ENCODE measurements at places on chromosomes 7 and 10.

DNA sequence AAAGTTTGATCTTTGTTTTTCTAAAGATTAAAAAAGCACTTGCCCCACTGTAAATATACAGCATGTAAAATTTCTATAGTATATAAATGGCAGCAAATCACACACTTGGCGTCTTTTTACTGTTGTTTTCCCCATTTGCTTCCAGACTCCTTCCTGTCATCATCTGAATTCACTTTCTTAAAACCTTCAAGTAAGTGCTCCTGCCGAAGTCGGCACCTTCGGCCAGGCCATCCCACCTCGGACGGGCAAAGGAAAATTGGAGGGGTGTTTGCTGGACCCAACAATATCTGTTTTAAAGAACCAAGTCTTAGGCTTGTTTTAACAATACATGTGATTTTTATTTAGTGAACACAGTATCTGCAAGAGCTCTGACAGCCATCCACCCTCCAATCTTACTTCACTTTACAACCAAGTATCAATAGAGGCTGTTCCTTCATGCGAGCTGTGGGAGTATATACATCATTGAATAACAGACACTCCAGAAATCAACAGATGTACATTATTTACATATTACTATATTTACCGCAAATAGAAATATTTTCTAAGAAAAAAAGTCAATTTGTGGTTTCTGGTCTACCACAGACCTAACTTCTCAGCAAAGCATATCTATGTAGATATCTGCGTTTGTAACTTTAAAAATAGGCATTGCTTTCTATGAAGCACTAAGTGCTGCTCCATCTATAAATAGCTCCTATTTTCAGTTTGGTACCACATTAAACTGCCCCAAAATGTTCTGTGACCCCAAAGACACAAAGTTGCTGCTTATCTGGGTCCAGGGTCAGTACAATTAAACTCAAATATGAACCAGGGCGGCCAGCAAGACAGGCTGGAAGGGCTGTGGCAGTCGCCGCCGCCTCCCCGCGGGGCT, 110.7 kb downstream of the CYTH3 start:
- H3K27me3 ChIP-seq = no peaks in the 10 kb centered on the region
- H3K27ac ChIP-seq = no peak overlapping the region
- H3K4me3 ChIP-seq = no peak overlapping the region
- H3K4me1 ChIP-seq = peaks cover 22% of the 10 kb centered on the region

- peaks cover 11% of the 10 kb centered on the region for H3K36me3 ChIP-seq
- no peak overlapping the region for H3K27ac ChIP-seq
- peak; percentile 55 for DNase-seq
- peaks cover 11% of the 10 kb centered on the region for H3K4me1 ChIP-seq
These were observed 373 bp downstream of the PAXIP1 start for GRCh38 chr7:155002411-155003091.

GRCh38 chr7:101624246-101625001, 4.7 kb downstream of the MYL10 start:
- no peak overlapping the region for H3K4me3 ChIP-seq
- no peaks in the 10 kb centered on the region for H3K4me1 ChIP-seq
- no peak overlapping the region for H3K27ac ChIP-seq
- peaks cover 18% of the 10 kb centered on the region for H3K27me3 ChIP-seq

- H3K4me1 ChIP-seq = peaks cover 10% of the 10 kb centered on the region
- H3K36me3 ChIP-seq = no peaks in the 10 kb centered on the region
- H3K27me3 ChIP-seq = peaks cover 19% of the 10 kb centered on the region
- no peak for DNase-seq
- no peak overlapping the region for H3K4me3 ChIP-seq
These were observed 15.5 kb upstream of the CHN2 start for GRCh38 chr7:29179115-29179514.

- no peak for DNase-seq
- H3K27me3 ChIP-seq = peaks cover 24% of the 10 kb centered on the region
- peak overlapping the region; percentile 45 for H3K4me3 ChIP-seq
- peak overlapping the region; percentile 57 for H3K27ac ChIP-seq
- no peaks in the 10 kb centered on the region for H3K36me3 ChIP-seq
- H3K4me1 ChIP-seq = peaks cover 18% of the 10 kb centered on the region
These were observed 1.4 kb downstream of the TCERG1L start for GRCh38 chr10:131310142-131310541.

- no peaks in the 10 kb centered on the region for H3K36me3 ChIP-seq
- no peak overlapping the region for H3K4me3 ChIP-seq
- no peak overlapping the region for H3K27ac ChIP-seq
- H3K27me3 ChIP-seq = peaks cover 60% of the 10 kb centered on the region
- DNase-seq = no peak
These were observed 108.5 kb upstream of the IL6 start for GRCh38 chr7:22618528-22618927.

- peak; percentile 58 for DNase-seq
- peaks cover 6% of the 10 kb centered on the region for H3K36me3 ChIP-seq
- no peaks in the 10 kb centered on the region for H3K27me3 ChIP-seq
These were observed 60.2 kb downstream of the VCL start for GRCh38 chr10:74058071-74058470.

DNA sequence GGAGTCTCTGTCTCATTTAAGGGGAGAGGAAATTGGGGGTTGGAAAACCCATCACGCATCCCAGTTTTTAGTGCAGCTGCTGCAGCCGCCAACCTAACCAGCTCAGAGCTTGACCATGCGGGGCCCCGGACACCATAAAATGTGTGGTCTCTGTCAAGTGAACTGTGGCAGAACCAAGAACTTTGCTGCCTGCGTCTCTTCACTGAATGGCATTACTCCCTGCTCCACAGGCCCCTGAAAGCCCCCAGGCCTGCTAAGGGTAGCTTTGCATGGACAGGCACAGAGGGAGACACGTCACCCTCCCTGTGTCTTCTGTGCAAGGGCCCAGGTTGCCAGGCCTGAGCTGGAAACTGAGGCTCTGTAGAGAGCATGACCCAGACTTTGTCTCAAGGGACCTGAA, 144.6 kb upstream of the GPR26 start:
- H3K36me3 ChIP-seq = no peaks in the 10 kb centered on the region
- no peak overlapping the region for H3K4me3 ChIP-seq
- DNase-seq = no peak
- no peaks in the 10 kb centered on the region for H3K27me3 ChIP-seq

GRCh38 chr7:134444198-134444960, 14.5 kb downstream of the AKR1B1 start:
- peak; percentile 19 for DNase-seq
- no peaks in the 10 kb centered on the region for H3K4me1 ChIP-seq
- no peaks in the 10 kb centered on the region for H3K27me3 ChIP-seq
- H3K36me3 ChIP-seq = peaks cover 28% of the 10 kb centered on the region
- H3K4me3 ChIP-seq = no peak overlapping the region
- H3K27ac ChIP-seq = no peak overlapping the region

DNA sequence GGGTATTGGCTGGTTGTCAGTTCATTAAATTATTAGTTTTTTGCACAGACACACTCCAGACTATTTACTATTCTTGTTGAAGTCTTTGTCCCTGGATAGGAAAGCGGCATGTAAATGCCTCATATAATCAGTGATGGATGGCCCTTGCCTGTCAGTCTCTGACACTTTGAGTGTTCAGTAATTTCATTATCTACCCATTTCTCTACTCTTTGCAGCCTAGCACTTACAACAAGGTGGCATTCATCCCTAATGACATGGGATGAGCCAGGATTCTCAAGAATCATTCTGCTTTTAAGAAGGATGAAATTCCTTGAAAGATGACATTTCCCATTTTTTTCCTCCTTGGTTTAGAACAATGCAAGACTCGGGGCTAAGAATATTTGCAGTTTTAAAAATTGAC, 155.7 kb downstream of the SORCS3 start:
- H3K27me3 ChIP-seq = no peaks in the 10 kb centered on the region
- no peaks in the 10 kb centered on the region for H3K4me1 ChIP-seq
- H3K36me3 ChIP-seq = no peaks in the 10 kb centered on the region
- no peak overlapping the region for H3K27ac ChIP-seq

GRCh38 chr7:131321656-131322055, 6.0 kb upstream of the MKLN1 start:
- peaks cover 20% of the 10 kb centered on the region for H3K4me1 ChIP-seq
- H3K36me3 ChIP-seq = peaks cover 16% of the 10 kb centered on the region
- no peak overlapping the region for H3K4me3 ChIP-seq
- H3K27me3 ChIP-seq = no peaks in the 10 kb centered on the region
- no peak overlapping the region for H3K27ac ChIP-seq

- H3K4me3 ChIP-seq = no peak overlapping the region
- no peak overlapping the region for H3K27ac ChIP-seq
- H3K4me1 ChIP-seq = peaks cover 32% of the 10 kb centered on the region
These were observed 26.7 kb upstream of the DNAJB6 start for GRCh38 chr7:157309988-157310668.

GRCh38 chr7:154505362-154505761, 453.2 kb downstream of the DPP6 start:
- DNase-seq = no peak
- no peak overlapping the region for H3K27ac ChIP-seq
- no peaks in the 10 kb centered on the region for H3K4me1 ChIP-seq
- no peak overlapping the region for H3K4me3 ChIP-seq
- H3K27me3 ChIP-seq = no peaks in the 10 kb centered on the region

- no peak overlapping the region for H3K27ac ChIP-seq
- DNase-seq = no peak
- no peak overlapping the region for H3K4me3 ChIP-seq
These were observed 73.3 kb downstream of the DLG5 start for GRCh38 chr10:77853256-77853655.

DNA sequence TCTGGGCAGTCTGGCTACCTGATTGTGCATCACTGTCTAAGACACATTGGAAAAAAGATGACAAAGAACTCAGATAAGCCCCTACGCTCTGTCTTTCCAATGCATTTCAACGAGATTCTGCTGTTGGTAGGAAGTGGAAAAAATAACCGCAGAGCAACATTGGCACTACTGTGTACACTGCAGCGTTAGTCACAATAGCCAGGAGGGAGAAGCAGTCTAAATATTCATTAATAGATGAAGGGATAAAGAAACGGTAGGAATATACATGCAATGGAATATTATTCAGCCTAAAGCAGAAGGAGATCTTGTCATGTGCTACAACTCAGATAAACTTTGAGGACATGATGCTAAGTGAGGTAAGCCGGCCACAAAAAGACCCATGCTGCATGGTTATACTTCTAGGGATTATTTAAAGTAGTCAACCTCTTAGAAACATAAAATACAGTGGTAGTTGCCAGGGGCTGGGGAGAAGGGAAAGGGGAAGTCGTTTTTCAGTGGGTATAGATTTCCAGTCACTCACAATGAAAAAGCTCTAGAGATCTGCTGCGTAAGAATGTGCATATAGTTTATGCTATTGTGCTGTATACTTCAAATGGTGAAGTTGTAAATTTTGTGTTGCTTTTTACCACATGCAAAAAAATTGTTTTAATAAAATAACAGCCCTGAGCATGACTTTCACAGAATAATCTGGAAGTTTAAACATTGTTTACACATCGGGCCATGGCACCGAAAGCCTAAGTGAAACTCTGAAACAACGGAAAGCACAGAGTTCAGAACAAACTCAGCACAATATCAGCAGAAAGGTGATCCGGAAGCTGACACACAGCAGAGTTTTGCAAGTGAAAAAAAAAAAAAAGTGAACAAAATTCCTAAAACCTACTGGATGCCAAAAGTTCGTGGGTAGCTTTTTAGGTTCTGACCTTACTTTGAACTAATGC, 40.1 kb downstream of the ELMO1 start:
- H3K4me1 ChIP-seq = peaks cover 37% of the 10 kb centered on the region
- peak overlapping the region; percentile 78 for H3K27ac ChIP-seq
- no peaks in the 10 kb centered on the region for H3K27me3 ChIP-seq
- no peak for DNase-seq
- H3K4me3 ChIP-seq = peak overlapping the region; percentile 68
- peaks cover 9% of the 10 kb centered on the region for H3K36me3 ChIP-seq

DNA sequence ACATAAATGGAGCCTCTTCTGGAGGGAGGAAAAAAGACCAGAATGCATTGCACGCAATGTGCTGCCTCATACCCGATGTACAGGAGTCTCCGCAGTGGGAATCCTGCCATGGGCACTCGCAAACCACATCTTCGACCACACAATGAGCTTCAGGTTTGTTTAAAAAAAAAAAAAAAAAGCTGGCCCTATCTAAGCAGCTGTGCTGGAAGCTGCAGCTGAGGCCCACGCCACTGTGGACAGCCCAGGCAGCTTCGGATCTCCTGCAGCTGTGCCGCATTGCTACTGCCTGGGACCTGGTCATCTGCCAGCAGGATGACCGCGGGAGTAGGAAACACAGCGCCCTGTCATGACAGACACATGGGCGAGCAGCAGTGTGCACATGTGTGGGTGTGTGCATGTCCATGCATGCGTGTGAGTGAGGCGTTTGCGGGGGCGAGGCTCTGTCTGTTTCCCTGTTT, 26.0 kb downstream of the EN2 start:
- H3K36me3 ChIP-seq = peaks cover 2% of the 10 kb centered on the region
- no peak for DNase-seq
- no peak overlapping the region for H3K27ac ChIP-seq
- H3K27me3 ChIP-seq = peaks cover 41% of the 10 kb centered on the region

DNA sequence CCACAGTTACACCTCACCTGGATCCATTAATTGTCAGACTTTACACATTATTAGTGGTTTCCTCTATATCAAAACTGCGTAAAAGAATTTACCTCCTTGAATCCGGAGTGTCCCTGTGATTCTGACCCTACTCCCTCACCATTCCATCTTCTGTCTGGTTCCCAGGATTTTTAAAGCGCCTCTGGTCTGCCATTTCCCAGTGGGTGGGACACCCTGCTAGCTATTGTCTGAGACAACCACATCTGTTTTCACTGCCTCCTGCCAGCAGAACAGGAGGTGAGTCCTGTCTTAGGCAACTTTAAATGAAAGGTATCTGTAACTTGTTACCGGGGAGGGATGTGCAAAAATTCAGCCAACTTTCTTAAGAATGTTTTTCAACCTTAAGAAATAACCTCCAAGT, 2.3 kb downstream of the MACROH2A2 start:
- H3K27me3 ChIP-seq = peaks cover 55% of the 10 kb centered on the region
- peaks cover 2% of the 10 kb centered on the region for H3K36me3 ChIP-seq
- no peak for DNase-seq
- H3K27ac ChIP-seq = no peak overlapping the region
- peak overlapping the region; percentile 80 for H3K4me3 ChIP-seq
- peaks cover 8% of the 10 kb centered on the region for H3K4me1 ChIP-seq

DNA sequence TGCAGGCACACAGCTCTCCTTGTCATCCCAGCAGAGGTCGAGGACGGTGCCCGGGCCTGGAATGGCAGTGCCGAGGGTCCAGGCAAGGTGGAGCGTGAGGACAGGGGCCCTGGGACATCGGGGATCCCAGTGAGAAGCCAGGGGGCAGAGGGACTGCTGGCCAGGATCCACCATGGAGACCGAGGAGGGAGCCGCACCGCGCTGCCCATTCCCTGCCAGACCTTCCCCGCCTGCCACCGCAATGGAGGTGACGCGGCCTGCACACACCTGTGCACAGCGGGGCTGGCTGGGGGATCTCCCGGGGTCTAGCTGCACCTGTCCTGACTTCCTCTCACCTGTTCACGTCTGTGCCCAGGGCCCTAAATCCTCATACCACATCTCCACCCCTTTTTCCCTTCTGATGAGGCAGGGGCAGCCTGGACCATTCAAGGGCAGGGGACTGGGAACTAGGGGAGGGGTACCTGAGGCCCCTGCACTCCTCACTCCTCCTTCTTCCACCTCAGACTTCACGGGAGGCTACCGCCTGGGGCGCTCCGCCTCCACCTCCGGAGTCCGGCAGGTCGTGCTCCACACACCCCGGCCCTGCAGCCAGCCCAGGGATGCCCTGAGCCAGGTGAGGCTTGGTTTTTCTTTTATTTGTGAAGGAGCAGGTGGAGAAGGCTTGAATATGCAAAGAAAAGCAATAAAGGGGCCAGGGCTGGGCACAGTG, 6.9 kb downstream of the NYAP1 start:
- no peak overlapping the region for H3K4me3 ChIP-seq
- no peak for DNase-seq
- H3K4me1 ChIP-seq = peaks cover 7% of the 10 kb centered on the region
- H3K27ac ChIP-seq = no peak overlapping the region

- H3K36me3 ChIP-seq = no peaks in the 10 kb centered on the region
- no peak for DNase-seq
- H3K4me3 ChIP-seq = no peak overlapping the region
These were observed 27.0 kb upstream of the ABI1 start for GRCh38 chr10:26887611-26888215.
